ENCODE measurements at places on chromosomes 7 and 10.

DNA sequence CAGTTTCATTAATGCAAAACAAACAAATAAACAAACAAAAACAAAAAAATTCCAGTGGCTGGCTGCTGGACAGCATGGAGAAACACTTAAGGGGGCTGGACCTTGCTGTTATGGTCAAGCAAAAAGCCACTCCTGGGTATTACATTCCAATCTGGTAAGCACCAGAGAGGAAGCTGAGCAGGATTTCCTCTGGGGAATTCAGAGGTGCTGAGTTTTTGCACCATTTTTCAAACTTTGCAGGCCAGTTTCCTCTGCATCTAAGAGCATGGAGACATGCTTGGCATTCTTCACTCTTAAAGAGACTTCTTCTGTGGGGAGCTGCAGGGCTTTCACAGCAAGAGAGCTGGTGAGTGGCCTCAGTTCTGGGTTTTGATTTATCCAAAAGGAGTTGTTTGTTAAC is 84.5 kb downstream of the FZD1 start:
- DNase-seq, result no peak

DNA sequence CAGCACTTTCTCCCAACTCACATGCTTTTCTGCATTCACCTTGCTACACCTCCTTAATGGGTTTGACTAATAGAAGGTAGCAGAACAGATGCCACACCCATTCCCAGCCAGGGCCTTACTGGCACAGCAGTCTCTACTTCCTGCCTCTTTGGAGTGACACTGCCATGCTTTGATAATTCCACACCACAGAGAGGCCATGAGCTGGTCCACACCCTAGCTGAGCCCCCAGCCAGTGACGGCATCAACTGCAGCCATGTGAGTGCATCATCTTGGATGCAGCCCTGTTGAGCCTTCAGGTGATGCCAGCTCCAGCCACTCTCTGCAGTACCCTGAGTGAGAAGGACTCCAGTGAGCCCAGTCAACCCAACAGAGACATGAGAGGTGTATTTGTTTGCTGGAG is 27.5 kb upstream of the EZH2 start:
- no peak for DNase-seq

- DNase-seq, result no peak
Observed at GRCh38 chr7:71746006-71746405, 614.1 kb downstream of the GALNT17 start.

GRCh38 chr7:13042605-13043236 is 355.3 kb downstream of the ARL4A start:
- DNase-seq, result no peak

GRCh38 chr7:138499340-138499739 is 39.3 kb downstream of the TRIM24 start:
- DNase-seq, result no peak

- no peak for DNase-seq
Observed at GRCh38 chr10:29529146-29529545, 105.6 kb downstream of the SVIL start.

- DNase-seq, result no peak
Observed at GRCh38 chr7:20744954-20745446, 41.7 kb downstream of the SP8 start.

GRCh38 chr7:130195396-130195795 is 9.8 kb downstream of the TMEM209 start:
- DNase-seq, result no peak

Measured in CD4-positive, alpha-beta T cell (primary cell).